ENCODE measurements at places on chromosomes 13 and 19. TPM values are rescaled to one million over a fixed set of nuclear protein-coding genes. Genes with fewer than 3 reads are reported as not detected.

CEACAM7 gene
- not detected for total RNA-seq

ACER1 gene
- total RNA-seq = not detected

DMKN gene
- 0.36 TPM for total RNA-seq

TEKTIP1 gene
- not detected for total RNA-seq

ZNF333 gene
- total RNA-seq = 15.1 TPM

MEIOSIN gene
- not detected for total RNA-seq

TTC9B gene
- total RNA-seq = not detected

BIVM gene
- total RNA-seq = 12.2 TPM

- no peaks in the 10 kb centered on the region for H3K36me3 ChIP-seq
- no peak overlapping the region for H3K4me3 ChIP-seq
Measured at GRCh38 chr13:50831512-50831911, 12.0 kb downstream of the DLEU7 start.

DNA sequence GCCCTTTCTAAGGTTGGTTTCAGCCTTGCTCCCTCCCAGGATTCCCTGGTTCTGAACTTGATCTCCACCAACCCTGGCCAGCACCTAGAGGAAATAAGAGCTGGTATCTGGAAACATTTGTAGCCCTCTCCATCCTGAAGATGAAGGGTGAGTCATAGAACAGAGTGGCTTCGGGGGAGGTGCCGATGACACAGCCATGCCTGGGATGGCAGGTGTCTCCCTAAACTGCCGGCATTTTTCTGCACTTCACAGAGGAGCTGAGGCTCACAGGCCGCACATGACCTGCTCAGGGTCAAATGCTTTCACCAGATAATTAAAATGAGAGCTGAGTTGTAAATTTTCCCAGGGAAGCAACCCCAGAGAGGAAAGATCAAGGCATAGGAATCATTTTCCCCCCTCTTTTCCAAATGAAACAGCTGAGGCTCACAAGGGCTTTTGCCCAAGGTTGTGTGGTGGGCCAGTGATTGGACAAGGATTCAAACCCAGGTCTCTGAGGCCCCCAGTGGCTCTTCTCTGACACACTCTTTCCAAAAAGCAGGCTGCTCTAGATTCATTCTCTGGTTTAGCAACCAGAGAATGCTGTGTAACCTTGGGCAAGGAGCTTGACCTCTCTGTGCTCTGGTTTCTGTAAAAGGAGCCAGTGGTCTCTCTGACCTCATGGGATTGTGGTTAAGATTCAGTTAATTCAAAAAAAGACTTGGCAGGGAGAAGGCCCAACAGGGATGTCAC, 1.2 kb upstream of the SLC25A42 start:
- H3K36me3 ChIP-seq = peaks cover 11% of the 10 kb centered on the region
- H3K27ac ChIP-seq = no peak overlapping the region
- H3K4me3 ChIP-seq = peak overlapping the region; percentile 50
- DNase-seq = peak; percentile 63
- H3K4me1 ChIP-seq = peaks cover 13% of the 10 kb centered on the region

DNA sequence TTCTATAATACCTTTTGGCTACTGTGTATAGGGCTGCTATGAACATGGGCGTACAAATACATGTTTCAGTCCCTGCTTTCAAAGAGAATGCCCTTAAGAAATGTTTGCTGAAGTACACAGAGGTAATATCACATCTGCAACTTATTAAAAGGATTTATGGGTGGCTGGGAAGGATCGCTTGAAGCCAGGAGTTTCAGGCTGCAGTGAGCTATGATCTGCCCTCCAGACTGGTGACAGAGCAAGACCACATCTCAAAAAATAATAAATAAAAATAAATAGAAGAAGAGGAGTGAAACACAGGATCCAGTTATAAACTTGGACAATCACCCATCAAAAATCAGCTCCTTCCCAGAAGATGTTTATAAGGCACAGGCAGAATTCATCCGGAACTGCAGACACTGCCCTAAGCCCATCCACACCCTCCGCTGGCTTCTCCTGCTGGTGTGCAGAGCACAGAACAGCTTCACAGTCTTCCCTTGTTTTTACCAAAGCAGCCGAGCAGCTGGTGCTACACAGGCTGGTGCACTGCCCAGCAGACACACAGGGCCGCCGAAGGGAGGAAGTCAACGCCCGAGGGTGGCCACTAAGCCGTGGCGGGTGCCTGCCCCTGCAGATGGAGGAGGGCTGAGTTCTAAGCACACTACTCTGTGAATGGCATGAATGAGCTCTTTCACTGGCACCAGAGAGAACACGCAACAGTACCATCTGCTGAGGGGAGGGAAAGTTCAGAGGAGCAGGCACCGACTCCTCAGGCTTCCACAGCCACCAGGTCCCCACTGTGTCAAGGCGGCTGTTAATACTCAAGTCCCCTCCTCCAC, 44.0 kb downstream of the BRD4 start:
- H3K27ac ChIP-seq = 0 out of 2 replicates have a peak overlapping the region, but pooled peaks have one; percentile 0
- peaks cover 43% of the 10 kb centered on the region for H3K4me1 ChIP-seq
- H3K27me3 ChIP-seq = no peaks in the 10 kb centered on the region
- DNase-seq = peak; percentile 24
- no peak overlapping the region for H3K4me3 ChIP-seq

DNA sequence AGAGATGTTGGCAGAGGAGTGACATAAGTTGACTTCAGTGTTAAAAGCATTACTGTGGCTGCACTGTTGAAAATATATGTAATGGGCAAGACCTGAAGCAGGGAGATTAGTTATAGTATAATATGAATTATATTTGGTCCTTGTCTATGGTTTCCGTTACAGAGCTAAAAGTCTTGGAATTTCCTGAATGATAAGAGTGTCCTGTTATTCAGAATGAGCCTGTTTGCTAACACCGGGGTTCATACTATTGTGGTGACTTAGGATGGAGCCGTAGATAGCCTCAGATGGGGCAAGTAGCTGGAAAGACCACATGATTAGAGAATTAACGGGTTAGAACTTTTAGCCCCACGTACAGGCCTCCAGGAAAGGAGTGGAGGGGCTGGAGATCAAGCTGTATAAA, 5.7 kb downstream of the USPL1 start:
- H3K27ac ChIP-seq = no peak overlapping the region
- H3K4me3 ChIP-seq = no peak overlapping the region
- no peaks in the 10 kb centered on the region for H3K27me3 ChIP-seq
- DNase-seq = no peak
- peaks cover 15% of the 10 kb centered on the region for H3K36me3 ChIP-seq

DNA sequence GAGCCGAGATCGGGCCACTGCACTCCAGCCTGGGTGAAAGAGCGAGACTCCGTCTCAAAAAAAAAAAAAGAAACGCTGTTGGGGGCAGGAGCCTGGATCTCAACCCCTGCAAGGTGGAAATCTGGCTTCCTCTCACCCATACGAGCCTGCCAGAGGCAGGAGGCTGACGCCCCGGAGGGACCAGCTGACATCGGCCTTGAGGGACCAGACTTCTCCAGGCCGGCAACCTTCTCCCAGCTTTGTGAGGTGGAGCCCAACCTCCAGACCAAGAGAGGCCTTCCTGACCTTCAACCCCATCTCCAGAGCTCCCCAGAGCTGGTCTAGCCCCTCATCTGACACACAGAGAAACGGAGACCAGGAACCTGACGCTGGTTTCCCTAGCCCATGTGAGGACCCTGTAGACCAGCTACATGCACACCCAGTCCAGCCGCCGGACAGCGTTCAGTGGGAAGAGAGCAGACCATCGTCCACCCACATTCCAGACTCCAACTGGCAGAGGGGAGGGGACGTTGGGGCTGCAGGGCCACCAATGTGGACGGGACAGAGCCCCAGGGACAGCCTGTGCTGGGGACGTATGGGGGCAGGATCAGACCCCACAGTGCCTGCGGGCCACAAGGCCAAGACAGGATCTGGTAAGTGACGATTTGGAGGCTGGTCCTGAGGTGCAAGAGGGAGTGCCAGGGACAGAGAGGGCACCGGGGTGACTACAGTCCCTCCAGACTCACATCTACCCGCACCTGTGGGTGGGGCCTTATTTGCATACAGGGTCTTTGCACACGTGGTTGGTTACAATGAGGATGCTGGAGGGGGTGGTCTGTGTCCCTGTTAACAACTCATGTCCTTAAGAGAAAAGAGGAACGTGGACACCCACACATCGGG, 11.4 kb downstream of the SBNO2 start:
- peaks cover 5% of the 10 kb centered on the region for H3K4me1 ChIP-seq
- H3K4me3 ChIP-seq = no peak overlapping the region
- DNase-seq = no peak
- peaks cover 27% of the 10 kb centered on the region for H3K36me3 ChIP-seq

DNA sequence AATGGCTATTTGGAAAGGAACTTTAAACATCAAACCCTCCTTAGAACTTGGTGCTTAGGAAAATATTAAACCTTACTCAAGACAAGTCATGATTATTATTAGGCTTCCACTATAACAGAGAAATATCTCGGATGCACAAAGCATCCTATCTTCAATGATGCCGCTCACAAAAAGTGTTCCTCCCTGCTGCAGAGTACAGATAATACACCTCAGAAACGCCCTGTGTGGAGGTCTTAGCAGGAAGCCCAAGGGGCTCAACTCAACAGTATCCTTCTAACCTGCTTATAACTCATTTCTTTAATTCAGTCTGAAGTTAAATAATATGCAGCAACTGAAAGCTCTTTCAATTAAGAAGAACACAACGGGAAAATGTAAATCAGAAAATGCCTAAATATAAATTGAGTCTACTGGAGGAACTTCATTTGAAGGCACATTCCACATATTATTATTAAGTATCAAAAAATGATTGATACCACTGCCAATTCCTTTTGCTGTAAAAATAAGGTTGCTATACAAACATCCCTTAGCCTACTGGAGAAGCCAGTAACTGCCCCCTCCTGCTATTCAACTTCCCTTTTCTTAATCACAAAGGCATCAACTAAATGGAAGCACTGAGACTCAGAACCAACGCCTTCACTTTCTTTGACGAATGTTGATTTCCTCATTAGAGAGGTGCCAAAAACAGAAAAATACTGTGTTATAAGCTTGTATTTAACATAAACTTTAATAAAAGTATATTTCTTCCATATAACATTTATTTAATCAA, 12.0 kb downstream of the ELF1 start:
- H3K36me3 ChIP-seq = no peaks in the 10 kb centered on the region
- peaks cover 4% of the 10 kb centered on the region for H3K4me1 ChIP-seq
- H3K4me3 ChIP-seq = no peak overlapping the region
- no peaks in the 10 kb centered on the region for H3K27me3 ChIP-seq
- no peak for DNase-seq
- H3K27ac ChIP-seq = no peak overlapping the region

DNA sequence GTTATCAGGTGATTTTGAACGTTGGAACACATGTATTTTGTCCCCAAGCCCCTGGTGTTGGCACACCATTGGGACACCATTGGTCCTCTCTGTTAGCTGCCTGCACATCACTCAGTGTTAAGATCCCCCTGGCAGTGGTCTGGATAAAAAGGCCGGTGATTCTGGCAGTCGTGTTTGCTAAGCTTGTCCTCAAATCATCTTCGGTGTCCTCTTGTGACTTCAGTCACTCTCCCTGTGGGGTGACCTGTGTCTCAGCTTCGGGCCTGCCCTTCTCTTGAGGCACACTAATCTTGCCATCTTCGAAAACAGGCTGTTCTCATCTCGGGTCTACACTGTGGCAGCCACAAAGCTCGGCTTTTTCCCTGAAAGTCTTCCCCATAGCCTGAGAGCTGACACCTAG, 127.1 kb downstream of the ZIC5 start:
- no peaks in the 10 kb centered on the region for H3K36me3 ChIP-seq
- H3K4me3 ChIP-seq = no peak overlapping the region
- H3K27me3 ChIP-seq = no peaks in the 10 kb centered on the region

DNA sequence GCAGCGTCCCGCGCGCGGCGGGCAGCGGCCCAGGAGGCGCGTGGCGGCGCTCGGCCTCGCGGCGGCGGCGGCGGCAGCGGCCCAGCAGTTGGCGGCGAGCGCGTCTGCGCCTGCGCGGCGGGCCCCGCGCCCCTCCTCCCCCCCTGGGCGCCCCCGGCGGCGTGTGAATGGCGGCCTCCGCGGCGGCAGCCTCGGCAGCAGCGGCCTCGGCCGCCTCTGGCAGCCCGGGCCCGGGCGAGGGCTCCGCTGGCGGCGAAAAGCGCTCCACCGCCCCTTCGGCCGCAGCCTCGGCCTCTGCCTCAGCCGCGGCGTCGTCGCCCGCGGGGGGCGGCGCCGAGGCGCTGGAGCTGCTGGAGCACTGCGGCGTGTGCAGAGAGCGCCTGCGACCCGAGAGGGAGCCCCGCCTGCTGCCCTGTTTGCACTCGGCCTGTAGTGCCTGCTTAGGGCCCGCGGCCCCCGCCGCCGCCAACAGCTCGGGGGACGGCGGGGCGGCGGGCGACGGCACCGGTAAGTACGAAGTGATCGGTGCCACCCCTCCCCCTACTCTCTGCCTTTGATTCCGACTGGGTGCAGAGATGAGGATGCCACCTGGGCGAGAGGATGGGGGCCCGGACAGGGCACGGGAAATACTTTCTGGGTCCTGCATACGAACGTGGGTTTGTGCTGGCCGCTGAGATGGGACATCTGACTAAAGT, 874 bp downstream of the TRIM28 start:
- peaks cover 4% of the 10 kb centered on the region for H3K27me3 ChIP-seq
- H3K27ac ChIP-seq = peak overlapping the region; percentile 88
- DNase-seq = peak; percentile 47
- H3K4me3 ChIP-seq = peak overlapping the region; percentile 77

DNA sequence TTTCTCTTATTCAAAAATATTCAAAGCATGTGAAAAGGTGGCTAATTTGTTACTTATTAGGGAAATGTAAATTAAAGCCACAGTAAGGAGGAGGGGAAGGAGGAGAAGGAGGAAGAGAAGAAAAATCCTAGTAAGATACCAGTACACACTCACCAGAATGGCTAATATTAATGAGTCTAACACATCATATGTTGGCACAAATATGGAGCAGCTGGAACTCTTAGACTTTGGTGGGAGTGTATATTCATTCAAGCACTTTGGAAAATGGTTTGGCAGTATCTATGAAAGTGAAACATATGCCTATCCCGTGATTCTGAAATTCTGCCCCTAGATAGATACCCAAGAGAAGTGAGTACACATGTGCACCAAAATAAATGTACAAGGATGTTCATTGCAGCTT, 38.1 kb upstream of the RGCC start:
- no peaks in the 10 kb centered on the region for H3K36me3 ChIP-seq
- H3K4me3 ChIP-seq = no peak overlapping the region
- DNase-seq = no peak
- peaks cover 2% of the 10 kb centered on the region for H3K4me1 ChIP-seq
- H3K27me3 ChIP-seq = peaks cover 2% of the 10 kb centered on the region

- no peaks in the 10 kb centered on the region for H3K27me3 ChIP-seq
- DNase-seq = peak; percentile 18
- peaks cover 2% of the 10 kb centered on the region for H3K4me1 ChIP-seq
- H3K36me3 ChIP-seq = peaks cover 38% of the 10 kb centered on the region
- no peak overlapping the region for H3K27ac ChIP-seq
Measured at GRCh38 chr13:95604556-95604915, 40.0 kb downstream of the DZIP1 start.

GRCh38 chr19:33947265-33947964, 150.7 kb downstream of the KCTD15 start:
- H3K36me3 ChIP-seq = no peaks in the 10 kb centered on the region
- H3K27ac ChIP-seq = no peak overlapping the region
- H3K4me3 ChIP-seq = no peak overlapping the region
- DNase-seq = no peak
- H3K4me1 ChIP-seq = no peaks in the 10 kb centered on the region

- no peak overlapping the region for H3K4me3 ChIP-seq
- DNase-seq = no peak
- no peaks in the 10 kb centered on the region for H3K4me1 ChIP-seq
- H3K27me3 ChIP-seq = no peaks in the 10 kb centered on the region
Measured at GRCh38 chr13:77515785-77516184, 19.7 kb upstream of the SCEL start.

Measured in IMR-90 (cell line).